ENCODE measurements at places on chromosomes 16 and 17.

- DNase-seq = no peak
Observed at GRCh38 chr17:9287306-9287705, 266.0 kb downstream of the NTN1 start.

GRCh38 chr17:82960419-82961271, 118.8 kb upstream of the METRNL start:
- DNase-seq = no peak

DNA sequence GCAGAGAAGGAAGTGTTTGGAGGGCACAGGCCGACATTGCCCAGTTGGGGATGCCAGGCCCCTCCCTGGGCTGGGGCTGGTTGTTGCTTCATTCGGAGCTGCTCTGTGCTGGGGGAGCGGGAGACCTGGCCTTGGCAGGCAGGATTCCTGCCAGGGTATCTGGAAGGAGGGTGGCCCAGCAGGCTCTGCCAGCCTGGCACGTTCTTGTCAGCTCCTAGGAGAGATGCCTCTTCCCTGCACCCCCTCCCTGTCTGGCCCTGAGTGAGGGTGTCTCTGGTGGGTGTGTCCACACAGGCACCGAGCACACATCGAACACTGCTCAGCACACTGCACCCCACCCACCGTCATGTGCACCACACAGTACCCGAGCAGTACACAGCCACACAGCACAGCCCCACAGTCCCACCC, 35.2 kb downstream of the ARHGAP23 start:
- DNase-seq = no peak

DNA sequence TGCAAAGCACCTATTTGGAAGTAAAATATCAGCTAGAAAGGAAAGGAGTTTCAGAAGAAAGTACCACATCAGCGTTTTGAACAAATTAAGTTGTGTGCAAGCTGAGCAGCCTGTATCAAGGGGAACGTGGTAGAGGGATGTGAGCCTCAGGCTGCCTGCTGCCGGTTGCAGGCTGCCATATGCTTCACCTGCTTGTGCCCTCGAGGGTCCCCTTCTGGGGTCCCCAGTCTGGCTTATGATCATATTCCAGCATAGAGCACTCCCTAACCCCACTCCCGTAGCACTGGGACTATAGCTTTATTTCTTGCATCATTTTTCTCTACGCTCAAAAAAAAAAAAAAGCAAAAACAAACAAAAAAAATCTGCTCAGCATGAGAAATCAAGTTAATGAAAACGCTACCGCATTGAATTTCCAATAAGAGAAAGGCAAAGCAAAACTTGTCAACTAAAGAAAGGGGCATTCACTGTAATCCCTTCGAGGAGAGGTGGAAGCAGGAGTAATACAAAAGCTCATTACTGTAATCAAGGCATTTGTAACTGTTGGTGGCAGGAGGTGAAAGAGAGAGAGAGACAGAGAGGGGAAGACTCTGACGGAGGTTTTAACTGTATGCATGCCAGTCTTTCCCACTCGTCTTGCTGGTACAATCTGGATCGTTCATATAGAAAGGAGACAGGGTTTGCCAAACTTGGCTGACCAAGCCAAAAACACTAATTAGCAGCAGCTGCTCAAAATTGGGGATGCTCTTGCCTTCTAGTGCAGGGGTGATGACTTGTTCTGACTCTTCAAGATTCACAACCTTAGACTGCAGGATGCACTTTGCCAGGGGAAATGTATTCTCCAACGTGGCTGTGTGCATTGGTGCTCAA, 258.2 kb upstream of the HSBP1 start:
- no peak for DNase-seq
